ENCODE measurements at places on chromosomes 1 and 21.

- no peak for DNase-seq
These were observed 13.7 kb downstream of the LGR6 start for GRCh38 chr1:202207292-202207691.

- DNase-seq, result no peak
These were observed 101.1 kb upstream of the ZC3H11B start for GRCh38 chr1:219713981-219714381.

DNA sequence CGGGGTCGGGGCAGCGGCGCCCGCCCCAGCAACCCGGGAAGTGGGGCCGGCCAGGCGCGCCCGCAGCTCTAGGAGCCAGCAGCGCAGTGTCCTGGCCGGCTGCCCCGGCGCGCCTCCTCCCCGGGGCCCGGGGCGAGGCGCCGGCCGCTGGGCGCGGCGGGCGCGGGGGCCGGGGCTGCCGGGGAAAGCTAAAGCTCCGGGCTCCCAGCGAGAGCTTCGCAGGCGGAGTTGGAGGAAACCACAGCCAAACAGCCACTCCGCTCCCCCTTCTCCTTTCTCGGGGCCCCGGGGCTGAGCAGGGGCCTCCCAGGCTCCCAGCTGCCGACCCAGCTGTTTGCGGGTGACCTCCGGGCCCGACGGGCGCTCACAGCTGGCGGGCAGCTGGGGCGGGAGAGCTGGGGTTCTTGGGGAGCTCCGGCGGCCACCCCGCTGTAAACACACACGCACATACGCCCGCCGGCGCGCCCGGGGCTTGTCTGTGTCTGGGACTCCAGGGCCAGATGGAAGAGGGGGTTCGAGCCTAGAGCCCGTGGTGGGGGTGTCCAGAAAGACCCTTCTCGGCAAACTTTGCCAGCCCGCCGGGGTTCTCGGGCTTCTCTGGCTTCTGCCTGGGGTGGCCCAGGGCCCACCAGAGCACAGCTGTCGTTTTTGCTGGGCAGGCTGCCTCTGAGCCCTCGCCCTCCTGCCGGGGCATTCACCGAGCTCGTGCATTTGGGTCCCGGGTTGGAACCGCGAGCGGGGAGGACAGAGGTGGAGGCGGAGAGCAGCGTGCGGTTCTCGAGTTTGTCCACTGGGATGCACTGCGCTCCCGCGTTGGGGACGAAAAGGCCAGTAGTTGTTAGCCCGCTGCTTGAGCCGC, 1.5 kb downstream of the AJAP1 start:
- no peak for DNase-seq

DNA sequence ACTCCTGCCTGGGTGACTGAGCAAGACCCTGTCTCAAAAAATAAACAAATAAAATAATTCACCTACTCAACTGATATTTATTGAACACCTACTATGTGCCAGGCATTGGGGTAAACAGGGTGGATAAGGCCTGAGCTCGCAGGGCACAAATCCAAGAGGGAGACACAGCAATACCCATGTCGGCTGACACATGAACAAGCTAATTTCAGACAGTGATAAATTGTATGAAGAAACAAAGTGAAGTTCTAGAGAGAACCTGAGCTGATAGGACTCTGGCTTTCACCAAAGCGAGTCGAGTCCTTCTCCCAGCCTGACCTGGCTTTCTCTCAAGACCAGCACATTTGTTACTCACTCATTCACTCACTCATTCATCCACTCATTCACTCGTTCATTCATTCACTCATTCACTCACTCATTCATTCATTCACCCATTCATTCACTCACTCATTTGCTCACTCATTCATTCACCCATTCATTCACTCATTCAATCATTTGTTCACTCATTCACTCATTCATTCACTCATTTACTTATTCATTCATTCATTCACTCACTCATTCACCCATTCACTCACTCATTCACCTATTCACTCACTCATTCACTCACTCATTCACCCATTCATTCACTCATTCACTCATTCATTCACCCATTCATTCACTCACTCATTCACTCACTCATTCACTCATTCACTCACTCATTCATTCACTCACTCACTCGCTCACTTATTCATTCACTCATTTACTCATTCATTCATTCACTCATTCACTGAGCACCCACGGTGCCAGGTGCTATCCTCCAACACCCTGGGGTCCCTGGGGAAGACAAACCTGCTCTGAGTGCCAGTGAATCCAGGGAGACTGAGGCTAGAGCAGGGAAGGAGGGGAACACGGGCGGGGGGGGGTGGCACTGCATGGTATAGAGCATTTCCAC, 37.4 kb upstream of the CASZ1 start:
- DNase-seq, result no peak

- DNase-seq, result no peak
These were observed 50.8 kb upstream of the ARTN start for GRCh38 chr1:43882763-43883162.

- DNase-seq, result no peak
These were observed 49.1 kb downstream of the ADARB1 start for GRCh38 chr21:45123440-45123839.

DNA sequence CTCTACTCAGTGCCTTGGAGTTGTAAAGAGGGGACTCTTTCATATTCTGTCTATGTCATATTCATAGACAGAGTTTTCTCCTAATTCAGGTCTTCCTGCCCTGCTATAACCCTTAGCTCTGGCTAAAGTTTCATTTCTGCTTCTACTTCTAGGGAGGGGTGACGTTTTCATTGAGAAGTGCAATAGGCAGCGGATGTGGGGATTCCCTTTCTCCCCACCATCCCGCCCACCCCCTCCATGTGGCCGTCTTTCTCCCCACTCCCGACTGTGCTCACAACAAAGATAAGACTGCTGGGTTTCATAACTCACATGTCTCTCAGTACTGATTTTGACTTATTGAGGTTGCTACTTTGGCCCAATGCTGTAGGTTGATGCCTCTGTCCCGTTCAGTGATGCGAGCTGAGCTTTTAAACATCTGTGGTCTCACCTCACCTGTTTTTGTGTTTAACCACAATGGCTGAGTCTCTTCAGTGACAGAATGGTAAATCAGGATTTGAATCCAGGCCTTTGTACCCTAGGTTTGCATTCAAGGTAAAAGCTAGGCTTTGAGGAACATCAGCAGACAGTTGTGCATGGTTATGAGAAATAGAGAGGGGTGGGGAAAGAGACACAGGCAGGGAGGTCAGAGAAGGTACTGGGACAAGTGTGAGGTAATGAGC, 7.8 kb upstream of the KIF14 start:
- no peak for DNase-seq

DNA sequence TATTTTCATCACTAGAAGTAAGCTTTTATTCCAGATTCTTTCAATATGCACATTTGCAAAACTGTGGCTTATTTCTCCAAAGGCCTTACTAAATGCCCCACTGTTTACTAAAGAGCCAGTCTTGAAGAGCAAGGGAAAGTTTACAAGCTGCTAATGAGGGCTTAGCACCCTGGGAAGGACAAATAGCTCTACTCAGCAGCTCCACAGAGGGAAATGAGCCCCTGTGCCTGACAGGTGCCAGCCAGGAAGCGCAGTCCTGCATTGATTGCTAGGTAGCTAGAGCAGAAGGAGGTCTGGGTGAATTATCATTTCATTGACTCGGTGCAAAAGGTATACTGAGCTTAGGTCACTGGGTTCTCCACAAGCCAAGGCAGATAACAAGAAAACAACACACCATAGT, 307.0 kb downstream of the SETD4 start:
- no peak for DNase-seq

DNA sequence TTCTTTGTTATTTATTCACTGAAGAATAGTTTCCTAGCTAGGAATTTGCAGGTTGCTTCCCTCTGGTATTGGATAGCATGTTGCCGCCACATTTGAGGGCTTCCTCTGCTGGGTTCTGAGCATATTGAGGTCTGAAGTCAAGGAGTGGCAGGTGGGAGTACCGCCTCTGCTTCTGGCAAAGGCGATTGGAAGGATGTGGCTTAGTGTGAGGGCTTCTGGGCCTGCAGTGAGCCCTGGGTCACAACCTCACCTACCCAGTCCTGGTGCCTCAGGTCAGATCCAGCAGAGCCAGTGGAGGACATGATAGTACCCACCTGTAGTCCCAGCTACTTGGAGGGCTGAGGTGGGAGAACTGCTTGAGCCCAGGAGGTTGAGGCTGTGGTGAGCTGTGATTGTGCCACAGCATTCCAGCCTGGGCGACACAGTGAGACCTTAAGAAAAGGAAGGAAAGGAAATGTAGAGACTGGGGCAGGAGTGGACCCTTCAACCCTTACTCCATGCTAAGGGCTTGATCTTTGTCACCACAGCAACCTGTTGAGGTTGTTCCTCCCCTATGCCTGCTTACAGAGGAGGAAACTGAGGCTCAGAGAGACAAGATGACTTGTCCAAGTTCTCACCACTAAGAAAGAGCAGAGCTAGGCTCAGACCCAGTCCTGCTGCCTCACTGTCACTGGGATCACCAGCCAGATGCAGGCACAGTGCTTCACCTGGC, 22.8 kb downstream of the A3GALT2 start:
- DNase-seq, result no peak

Data from NCI-H510A (cell line).